GOT3 (cell line): ENCODE measurements at places on chromosomes 2 and 18.

DNA sequence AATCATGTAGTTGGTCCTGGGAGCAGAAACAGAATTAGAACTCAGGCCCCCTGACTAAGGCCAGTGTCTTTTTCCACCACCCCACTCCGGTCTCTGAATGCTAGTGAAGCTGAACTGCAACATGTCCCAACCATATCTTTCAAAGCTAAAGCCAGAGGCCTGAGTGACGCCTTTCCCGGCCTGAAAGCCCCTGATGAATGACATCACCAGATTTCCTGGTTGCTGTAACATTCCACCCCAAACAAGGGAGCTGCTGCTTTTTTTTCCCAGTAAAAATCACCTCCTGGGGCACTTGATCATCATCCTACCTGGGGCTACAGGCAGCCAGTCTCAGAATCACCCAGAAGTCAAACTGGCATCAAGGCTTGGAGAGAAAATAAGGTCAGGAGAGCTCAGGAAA, 162.7 kb downstream of the ARL4C start:
- DNase-seq: no peak

- no peak for DNase-seq
Measured at GRCh38 chr2:231038483-231039293, 1.4 kb downstream of the C2orf72 start.

- no peak for DNase-seq
Measured at GRCh38 chr2:174340400-174341292, 5.9 kb downstream of the SP9 start.

DNA sequence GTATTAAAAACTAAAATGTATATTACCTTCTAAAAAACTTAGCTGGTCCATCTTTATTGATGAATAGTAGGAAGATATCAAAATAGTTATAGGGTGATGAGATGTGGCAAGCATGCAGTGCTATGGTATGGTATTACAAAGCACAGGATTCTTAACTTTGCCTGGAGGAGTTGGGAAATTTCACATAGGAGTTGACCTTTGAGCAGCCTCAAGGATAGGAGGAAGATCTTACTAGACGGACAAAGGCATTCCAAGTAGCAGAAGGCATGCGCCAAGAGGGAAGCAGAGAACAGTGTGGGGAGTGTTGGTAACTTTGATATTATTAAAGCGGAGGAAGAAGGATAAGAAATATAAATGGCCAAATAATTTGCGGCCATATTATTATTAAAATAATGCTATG, 60.0 kb downstream of the TTC21B start:
- no peak for DNase-seq

DNA sequence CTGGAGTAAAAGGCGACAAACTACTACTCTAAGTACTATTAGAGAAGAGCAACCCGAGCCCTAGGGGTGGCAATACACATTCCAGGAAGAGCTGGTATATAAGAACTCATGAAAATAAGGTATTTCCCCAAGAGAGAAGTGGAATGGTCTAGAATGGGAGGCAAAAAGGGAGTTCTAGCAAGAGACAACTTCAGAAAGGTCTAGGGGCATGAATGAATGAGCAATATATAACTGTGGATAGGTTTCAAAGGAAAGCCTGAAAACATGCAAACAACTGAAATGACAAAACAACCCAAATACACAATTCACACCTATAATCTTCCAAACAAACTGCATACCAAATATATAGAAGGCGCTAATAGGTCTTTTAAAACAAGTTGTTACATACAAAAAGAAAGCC, 22.2 kb downstream of the TRIP12 start:
- DNase-seq: no peak

DNA sequence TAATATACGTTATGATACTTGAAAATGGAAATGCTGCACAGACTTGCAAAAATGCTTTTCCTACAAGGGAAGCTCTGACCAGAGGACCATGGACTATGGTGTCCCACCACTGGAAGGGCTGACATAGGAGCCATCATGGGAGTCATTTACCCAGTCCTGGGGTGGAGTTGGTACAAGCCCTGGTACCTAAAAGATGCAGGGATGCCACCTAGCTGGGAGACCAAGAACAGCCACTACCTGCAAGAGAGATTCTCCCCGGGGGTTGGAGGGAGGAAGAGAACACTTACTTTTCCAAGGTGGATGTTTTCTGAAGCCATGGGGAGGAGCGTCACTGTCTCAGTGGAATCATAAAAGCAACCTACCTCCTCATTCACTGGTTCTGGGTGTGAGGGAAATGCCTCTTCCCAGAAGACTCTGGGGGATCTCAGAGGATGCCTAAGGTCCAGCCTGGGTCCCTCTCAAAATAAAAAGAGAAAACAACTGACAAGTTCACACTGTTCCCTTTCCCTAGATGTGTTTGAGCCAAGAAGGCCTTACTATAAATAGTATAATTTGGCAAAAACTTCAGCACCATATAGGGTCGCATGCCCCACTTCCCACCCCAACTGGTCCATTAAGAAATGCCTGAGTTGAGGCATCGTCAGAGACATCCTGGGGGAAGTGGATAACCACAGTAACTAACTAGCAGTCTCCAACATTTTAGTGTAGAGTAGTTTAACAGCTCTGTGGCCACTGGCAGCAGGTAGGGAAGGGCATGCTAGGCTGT, 39.9 kb downstream of the REEP1 start:
- no peak for DNase-seq

DNA sequence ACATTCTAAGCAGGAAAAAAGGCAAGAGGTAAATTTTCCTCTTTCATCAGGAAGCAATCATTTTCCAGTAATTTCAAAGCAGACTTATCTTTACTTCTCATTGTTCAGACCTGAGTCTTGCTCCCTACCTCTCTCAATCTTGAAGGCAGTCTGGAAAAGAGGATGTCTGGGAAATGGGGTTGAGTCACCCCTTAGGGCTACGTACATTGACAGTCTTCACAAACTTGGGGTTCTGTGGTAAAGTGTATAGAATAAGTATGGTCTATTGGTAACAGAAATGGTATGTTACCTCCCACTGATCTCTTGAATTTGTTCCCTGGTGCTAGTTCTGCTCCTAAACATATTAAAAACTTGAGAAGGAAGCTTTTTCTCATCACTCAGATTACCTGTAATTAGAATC, 361.3 kb downstream of the SS18 start:
- DNase-seq: no peak

DNA sequence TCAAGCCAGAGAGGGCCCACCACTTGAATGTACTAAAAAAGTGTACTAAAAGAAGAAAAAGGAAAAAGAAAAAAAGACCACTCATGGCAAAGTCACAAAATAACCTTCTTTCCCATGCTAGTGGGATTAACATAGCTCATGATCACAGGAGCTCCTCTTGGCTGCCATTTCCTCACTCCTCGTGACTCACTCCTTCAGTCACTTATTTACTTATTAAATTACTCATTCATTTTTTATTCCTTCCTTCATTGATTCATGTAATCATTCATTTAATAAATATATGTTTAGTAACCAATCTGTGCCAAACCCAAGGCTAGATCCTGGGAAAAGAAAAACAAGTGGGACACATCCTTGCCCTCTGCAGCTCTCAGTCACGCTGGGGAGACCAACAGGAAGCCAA, 300.5 kb downstream of the INSIG2 start:
- DNase-seq: no peak

DNA sequence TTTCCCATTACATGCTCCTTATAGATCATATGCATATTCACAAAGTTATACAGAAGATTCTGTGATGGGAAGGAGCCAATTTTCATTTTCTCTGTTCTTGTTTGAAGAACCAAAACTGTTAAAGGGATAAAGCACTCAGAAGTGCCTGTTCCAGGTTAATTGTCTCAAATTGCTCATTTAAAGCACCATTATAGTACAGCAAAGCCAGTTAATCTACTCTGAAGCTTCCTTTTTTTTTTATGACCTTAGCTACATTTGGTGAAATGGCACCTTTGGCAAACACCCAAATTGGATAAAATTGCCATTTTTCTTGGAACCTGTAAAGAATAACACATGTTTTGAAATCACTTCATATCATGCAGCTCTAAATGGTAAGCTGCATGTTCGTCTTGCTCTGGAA, 1092.3 kb downstream of the BCL11A start:
- no peak for DNase-seq

DNA sequence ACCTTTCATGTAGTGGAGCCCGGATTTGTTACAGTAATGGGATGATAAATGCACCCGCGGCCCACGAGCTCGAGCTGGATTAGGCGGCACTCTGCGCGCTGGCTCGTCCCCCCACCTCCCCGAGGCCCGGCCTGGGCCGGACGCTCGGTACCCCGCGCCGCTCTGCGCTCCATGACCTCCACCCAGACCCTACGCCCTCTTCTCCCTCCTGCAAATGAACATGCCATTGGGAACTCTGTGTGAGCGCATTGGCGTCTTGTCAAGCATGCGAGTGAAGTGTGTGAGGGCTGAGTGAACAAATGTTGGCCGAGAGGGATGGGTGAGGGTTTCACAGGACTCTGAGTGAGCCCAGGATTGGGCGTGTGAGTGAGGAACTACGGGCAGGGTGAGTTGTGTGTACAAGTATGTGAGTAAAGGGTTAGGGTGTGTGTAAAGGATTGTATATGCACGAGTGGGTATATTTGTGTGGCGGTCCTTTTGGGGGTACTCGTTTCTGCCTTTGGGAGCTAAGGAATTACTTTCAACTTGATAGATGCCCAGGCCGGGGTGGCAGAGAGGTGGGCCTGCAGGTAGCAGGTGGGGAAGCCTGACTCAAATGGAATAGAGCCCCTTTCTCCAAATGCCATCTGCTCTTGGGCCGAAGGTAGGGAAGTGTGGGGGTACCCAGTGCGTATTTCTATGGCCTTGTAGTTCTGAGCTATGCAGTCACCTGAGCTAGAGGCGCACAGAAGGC, 2.9 kb upstream of the EN1 start:
- DNase-seq: no peak

- DNase-seq: no peak
Measured at GRCh38 chr2:236173036-236173728, 5.0 kb upstream of the GBX2 start.

GRCh38 chr2:109468893-109469292, 144.9 kb downstream of the SEPTIN10 start:
- DNase-seq: no peak

- no peak for DNase-seq
Measured at GRCh38 chr18:2425426-2426317, 145.6 kb downstream of the METTL4 start.

DNA sequence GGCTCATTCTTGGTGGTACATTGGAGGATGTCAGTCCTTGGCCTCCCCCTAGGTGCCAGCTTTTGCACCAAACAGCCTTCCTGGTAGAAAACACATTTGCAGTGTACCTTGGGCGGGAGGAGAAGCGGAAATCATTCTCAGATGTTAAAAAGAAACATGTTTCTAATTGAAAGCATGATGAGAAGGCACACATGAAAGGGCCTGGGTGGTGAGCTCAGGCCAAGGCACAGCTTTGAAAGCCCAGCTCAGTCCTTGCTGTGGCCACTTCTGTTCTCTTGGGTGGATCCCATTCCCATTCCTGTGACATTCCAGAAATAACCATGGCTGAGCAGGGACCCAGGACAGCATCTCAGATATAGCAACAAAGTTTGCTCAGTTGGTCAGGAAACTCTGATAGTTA, 71.5 kb downstream of the LTBP1 start:
- DNase-seq: no peak

- DNase-seq: no peak
Measured at GRCh38 chr2:202204855-202205254, 33.5 kb downstream of the SUMO1 start.

DNA sequence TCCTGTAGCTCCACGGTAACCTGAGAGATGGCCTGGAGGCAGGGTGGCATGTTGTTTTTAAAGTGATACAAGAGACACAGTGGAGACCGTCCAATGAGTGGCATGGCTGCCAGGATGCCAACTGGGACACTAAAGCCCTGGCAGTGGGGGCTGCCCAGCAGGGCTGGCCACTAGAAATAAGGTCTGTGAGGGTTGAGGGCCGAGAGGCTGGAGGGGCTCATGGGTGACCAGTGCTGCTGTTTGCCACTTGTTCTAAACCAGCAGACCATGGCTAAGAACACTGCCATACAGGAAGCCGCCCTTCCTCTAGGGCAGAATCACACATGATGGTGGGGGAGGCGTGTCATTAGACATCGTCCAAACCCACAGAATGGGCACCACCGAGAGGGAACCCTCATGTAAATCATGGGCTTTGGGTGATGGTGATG, 71.9 kb downstream of the ALPK2 start:
- no peak for DNase-seq

DNA sequence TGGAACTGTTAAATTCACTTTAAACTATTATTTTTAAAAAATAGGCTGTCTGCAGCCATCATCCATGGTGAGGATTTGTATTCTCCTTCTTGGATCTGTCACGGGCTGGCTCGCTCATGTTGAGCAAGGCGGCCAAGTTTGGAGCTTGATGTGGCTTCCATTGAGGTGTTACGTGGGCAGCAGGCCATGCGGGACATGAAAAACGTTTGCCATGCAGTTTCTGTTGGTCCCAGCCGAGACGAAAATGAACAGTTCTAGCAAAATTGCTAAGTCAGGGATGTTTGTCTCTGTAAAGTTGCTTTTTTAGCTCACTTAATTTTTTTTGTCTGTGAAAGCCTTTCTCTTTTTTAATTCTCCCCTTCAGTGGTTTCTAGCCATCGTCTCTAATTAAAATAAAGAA, 70.2 kb upstream of the MGAT5 start:
- no peak for DNase-seq

DNA sequence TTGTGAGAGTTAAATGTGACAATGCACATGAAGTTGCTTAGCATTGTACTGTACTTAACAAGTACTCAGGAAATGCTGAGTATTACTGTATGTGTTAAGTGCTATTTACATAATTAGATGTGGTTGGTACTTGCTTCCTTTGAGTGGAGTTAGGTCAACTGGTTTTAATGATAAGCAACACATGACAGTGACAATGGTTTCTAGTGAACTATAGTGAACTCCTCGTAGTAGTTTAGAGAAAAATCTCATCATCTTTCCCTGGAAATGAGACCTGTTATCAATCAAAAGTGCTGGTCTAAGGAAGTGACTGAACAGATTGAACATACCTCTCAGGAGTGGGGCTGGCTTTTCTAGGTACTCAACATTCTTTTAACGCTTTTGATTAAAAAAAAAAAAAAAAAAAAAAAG, 29.2 kb upstream of the ZDBF2 start:
- DNase-seq: no peak

DNA sequence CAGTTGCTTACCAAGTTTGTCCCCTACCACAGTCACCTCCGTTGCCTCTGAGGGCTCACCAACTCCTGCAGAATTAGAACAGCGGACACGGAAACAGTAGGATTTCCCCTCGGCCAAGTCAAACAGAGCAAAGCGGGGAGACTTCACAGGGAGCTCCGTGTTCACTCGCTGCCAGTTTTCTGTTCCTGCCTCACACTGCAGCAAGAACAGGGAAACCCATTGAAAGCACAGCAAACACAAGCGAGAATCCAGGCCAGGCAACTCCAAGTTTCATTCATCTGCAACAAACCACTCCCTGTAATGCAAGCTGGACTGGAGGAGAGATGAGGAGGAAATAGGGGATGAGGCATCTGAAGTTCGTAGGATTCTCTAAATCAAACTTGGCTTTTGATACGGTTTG, 84.2 kb downstream of the MYOM1 start:
- no peak for DNase-seq

- DNase-seq: peak; percentile 43
Measured at GRCh38 chr2:219460424-219460926, 25.8 kb downstream of the SPEG start.

GRCh38 chr2:179096090-179096489, 46.2 kb upstream of the CCDC141 start:
- DNase-seq: no peak

- DNase-seq: no peak
Measured at GRCh38 chr2:32732912-32733472, 105.1 kb downstream of the TTC27 start.
